ENCODE measurements at places on chromosomes 4 and X.

DNA sequence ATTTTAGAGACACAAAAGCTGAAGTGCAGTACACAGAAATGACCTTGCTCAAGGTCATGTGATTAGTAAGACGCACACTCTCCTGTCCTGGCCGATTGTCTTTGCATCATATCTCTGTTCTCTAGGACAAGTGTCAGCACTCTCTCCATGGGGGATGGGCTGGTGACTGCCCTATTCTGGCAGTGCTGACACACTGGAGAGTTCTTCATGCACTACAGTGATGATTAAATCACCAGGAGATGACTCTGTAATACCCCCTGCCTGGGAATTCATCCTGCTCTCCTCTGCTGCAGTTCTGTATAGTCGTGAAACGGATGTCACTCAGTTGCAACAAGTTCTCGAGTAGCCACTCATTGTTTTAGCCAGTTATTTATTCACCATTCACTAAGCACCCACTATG lies 5.3 kb upstream of the SHISA3 start:
- DNase-seq: no peak

DNA sequence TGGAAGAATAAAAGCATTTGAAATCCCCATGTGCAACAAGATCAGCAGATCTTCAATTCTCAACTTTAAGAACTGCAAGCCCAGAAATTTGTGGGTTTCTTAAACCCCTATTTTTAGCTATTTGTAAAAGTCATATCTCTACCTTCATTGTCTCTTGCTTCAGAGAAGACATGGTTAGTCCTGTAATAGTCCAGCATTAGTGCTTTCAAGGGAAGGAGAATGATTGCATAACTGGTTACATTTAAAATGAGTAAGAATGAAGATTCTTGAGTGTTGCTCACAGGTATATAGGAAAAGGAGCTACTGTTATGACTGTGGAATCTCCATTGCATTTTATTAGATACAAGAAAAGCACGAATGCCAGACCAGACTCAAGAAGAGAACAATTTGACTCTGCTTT lies 84.0 kb downstream of the CCSER1 start:
- no peak for DNase-seq

DNA sequence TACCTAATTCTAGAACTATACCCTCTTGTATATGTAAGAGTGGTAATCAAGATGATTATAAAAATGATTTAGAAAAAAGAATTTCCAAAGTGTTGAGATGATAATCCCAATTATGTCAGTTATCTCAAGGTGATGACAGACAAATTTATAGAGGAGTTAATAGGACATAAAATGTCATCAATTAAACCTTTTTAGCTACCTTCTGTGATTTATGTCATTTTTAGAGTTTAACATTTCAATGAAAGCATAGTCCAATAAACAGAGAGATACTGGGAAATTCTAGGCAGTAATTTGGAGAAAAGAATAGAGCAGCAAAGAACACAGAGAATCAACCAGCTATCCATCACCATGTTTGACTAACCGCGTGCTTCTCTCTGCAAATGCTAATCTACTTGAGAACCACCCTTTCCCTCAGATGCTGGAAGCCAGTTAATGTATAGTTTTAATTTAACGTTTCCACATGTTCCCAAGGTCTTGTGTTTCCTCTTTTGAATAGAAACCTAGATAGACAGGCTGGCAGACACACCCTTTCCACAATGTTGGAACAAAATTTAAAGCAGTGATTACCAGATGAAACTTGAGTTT lies 433.1 kb upstream of the FAM241A start:
- DNase-seq: no peak

GRCh38 chrX:48747415-48748016 lies 14.0 kb upstream of the GLOD5 start:
- no peak for DNase-seq

DNA sequence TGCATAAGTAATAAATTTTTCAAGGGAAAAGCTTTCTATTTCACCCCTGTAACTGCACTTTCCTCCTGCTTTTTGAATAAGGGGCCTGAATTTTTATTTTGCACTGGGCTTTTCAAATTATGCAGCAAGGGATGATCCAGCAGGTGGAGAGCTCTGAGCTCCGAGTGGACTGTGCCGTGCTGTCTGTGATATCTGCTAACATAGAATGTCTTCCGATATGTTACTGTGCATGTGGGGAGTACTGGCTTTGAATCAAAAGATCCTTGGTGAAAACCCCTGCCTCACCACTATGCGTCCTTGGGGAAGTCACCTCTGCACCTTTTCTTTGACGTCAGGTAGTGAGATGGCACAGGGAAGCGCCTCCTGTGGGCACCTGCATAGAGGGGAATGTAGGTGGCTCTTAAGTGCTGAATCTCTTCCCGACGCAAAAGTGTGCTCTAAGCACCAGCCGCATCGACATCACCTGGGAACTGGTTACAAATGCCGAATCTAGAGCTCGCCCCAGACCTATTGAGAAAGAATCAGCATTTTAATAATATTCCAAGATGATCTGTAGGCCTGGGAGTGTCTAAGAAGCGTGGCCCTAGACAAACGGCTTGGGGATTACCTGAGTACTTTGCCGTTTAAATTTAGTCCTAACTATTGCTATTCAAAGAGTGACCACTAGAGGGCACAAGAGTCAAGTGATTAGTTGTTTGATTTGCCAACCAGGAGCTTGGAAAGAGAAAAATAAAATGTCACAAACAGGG lies 19.2 kb upstream of the WFS1 start:
- DNase-seq: peak; percentile 33
